ENCODE measurements at places on chromosomes 12 and 14. TPM values are rescaled to one million over a fixed set of nuclear protein-coding genes. Genes with fewer than 3 reads are reported as not detected.

EXOC5 gene
- total RNA-seq, result 77.7 TPM

GCH1 gene
- total RNA-seq, result 6.3 TPM

RTL1 gene
- not detected for total RNA-seq

USP44 gene
- total RNA-seq, result 10.2 TPM

AVPR1A gene
- not detected for total RNA-seq

ESR2 gene
- total RNA-seq, result 0.29 TPM

NTN4 gene
- total RNA-seq, result 11.1 TPM

PLBD1 gene
- 2.3 TPM for total RNA-seq

CLIP1 gene
- total RNA-seq, result 73.4 TPM

MGP gene
- total RNA-seq, result 3.5 TPM

IQSEC3 gene
- total RNA-seq, result under 0.01 TPM

MYF5 gene
- total RNA-seq, result not detected

TRHDE gene
- total RNA-seq, result 42.5 TPM

GPR84 gene
- total RNA-seq, result not detected

ZCCHC8 gene
- 18.8 TPM for total RNA-seq

DENND5B gene
- 10.2 TPM for total RNA-seq

PIWIL1 gene
- total RNA-seq, result not detected

PTPN6 gene
- total RNA-seq, result under 0.01 TPM

TSPAN19 gene
- total RNA-seq, result under 0.01 TPM

ARMH4 gene
- 5.5 TPM for total RNA-seq

SPIC gene
- not detected for total RNA-seq

KCNC2 gene
- total RNA-seq, result not detected

KRT76 gene
- not detected for total RNA-seq

NINJ2 gene
- 0.29 TPM for total RNA-seq

AICDA gene
- total RNA-seq, result not detected

WBP11 gene
- total RNA-seq, result 10.8 TPM

TAS2R13 gene
- total RNA-seq, result 4.7 TPM

PTGER2 gene
- total RNA-seq, result 34.5 TPM

BEGAIN gene
- not detected for total RNA-seq

IFI27L1 gene
- 9.6 TPM for total RNA-seq

RNFT2 gene
- total RNA-seq, result 7.0 TPM

CD69 gene
- not detected for total RNA-seq

KRT78 gene
- not detected for total RNA-seq

SLC25A21 gene
- 0.73 TPM for total RNA-seq
